ENCODE measurements at places on chromosomes 2 and 18.

- DNase-seq: no peak
Observed at GRCh38 chr2:40760071-40760666, 308.3 kb upstream of the SLC8A1 start.

DNA sequence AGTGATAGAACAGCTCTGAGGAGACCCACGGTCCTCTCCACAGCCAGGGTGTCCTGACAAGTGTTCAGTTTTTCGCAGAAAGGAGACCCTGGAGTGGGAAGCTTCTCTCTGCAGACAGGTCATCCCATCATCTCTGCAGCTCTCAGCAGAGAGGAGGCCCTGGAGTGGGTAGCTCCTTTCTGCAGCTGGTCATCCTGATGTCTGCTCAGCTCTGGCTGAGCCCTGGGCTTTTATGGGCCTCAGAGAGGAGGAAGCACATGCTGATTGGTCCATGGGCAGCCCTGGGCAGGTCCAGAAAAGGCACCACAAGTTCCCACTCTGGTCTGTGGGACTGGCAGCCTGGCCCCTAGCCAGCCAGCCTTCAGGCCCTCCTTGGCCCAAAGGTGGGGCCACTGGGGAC, 72.3 kb upstream of the ST3GAL5 start:
- DNase-seq: no peak

GRCh38 chr2:43388371-43388770, 162.0 kb upstream of the ZFP36L2 start:
- DNase-seq: no peak

- DNase-seq: no peak
Observed at GRCh38 chr2:119579424-119580295, 35.4 kb downstream of the CFAP221 start.

DNA sequence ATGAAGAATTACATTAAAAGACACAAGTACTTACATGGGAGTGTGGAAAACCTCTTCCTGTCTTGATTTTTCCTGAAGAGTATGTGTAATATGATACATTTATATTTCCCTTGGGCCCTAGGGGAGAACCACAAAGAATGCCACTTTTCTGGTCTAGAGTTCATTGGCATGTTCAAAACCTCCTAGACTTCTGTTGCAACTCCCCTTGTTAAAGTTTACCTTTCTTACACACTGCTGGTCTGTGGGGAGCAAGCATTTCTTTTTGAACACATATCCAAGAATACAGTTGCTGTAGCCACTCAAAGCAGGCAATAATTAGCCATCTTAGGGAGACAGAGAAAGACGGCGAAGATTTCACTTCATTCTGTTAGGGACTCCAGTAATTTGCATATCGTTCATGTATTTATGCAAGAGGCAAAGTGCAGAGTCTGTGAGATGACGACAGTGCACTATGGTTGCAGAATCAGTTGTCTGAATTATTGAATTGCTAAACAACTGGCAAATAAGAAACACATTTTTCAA, 103.5 kb downstream of the NOL4 start:
- DNase-seq: no peak

DNA sequence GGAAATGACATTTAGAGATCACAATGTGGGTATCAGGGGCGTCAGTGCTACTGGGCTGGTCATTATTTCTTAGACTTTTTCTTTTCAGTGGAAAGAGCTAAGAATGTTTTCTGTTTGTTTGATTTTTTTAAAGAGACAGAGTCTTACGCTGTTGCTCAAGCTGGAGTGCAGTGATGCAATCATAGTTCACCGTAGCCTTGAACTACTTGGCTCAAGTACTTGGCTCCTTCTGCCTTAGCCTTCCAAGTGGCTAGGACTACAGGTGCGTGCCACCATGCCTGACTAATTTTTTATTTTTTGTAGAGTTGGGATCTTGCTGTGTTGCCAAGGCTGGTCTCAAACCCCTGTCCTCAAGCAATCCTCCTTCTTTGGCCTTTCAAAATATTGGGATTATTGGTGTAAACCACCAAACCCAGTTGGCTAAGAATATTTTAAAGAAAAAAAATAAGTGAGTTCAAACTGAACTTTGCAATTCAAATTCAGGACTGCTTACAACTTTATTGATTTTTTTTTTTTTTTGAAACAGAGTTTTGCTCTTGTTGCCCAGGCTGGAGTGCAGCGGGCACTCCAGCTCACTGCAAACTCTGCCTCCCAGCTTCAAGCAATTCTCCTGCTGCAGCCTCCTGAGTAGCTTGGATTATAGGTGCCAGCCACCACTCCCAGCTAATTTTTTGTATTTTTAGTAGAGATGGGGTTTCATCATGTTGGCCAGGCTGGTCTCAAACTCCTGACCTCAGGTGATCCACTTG, 154.2 kb downstream of the MIB1 start:
- no peak for DNase-seq

- no peak for DNase-seq
Observed at GRCh38 chr2:170984079-170984478, 55.0 kb downstream of the GORASP2 start.

GRCh38 chr2:84160453-84160852, 298.6 kb downstream of the SUCLG1 start:
- DNase-seq: no peak

GRCh38 chr2:64854773-64855237, 134.4 kb upstream of the SLC1A4 start:
- DNase-seq: no peak

DNA sequence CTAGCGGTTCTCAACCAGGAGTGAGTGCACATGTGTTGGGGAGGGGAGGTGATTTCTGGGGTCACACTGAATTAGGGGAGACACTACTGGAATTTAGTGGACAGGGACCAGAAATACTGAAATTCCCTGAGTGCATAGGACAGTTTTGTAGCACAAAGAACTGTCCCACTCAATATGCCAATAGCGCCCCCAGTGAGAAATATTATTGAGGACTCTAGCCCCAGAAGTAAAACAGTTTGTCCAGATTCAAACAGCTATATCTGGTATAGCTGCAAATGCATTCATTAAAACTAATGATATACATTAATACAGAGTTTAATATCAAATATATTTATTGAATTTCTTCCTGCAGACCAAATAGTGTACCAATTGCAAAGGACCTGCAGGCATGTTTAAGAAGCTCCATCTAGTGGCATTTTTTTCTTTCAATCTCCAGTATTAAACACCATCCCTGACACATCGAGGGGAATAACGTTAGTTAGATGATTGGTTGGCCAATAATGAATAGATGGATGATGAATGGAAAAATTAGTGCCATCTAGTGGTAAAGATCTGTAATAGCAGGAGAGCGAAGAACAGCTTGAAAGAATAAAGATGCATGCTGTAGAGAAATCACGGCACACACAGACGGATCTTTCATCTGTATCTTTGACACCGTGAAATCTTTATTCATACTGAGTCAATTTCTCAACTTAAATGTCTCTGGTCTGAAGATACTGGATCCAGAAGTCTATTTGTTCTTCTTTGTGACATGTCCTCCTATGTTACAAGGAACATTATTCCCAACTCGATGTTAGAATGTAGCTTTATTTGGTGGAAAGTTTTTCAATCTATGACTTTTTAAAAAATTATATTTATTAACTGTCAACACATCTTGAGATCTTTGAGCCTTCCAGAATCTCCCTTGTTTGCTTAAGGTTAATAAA, 62.5 kb downstream of the DHRS9 start:
- DNase-seq: no peak

GRCh38 chr2:220499225-220499624, 871.8 kb downstream of the SLC4A3 start:
- no peak for DNase-seq

GRCh38 chr2:179909845-179910734, 48.7 kb upstream of the ZNF385B start:
- DNase-seq: no peak

DNA sequence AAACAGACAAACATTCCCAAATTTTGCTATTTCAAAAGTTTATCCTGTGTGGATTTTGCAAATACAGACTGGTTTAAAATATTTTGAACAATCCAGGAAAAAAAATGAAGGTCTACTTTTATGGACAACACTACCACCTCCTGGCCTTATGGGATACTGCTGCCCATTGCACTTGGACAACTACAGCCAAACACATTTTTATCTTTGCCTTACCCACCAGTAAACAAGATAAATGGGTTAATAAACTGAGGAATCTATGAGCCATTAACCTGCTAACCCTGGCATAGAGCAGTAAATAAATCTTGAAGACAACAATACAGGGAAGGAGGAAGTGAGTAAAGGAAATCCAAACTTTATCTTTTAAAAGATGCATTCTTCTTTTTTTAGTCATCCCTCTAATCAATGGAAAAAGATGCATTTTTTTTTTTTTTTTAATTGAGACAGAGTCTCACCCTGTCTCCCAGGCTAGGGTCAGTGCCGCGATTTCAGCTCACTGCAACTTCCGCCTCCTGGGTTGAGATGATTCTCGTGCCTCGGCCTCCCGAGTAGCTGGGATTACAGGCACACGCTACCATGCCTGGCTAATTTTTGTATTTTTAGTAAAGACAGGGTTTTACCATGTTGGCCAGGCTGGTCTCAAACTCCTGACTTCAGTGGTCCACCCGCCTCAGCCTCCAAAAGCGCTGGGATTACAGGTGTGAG, 2.1 kb upstream of the SPIRE1 start:
- DNase-seq: no peak

GRCh38 chr18:10526561-10526949, 728 bp downstream of the NAPG start:
- no peak for DNase-seq

DNA sequence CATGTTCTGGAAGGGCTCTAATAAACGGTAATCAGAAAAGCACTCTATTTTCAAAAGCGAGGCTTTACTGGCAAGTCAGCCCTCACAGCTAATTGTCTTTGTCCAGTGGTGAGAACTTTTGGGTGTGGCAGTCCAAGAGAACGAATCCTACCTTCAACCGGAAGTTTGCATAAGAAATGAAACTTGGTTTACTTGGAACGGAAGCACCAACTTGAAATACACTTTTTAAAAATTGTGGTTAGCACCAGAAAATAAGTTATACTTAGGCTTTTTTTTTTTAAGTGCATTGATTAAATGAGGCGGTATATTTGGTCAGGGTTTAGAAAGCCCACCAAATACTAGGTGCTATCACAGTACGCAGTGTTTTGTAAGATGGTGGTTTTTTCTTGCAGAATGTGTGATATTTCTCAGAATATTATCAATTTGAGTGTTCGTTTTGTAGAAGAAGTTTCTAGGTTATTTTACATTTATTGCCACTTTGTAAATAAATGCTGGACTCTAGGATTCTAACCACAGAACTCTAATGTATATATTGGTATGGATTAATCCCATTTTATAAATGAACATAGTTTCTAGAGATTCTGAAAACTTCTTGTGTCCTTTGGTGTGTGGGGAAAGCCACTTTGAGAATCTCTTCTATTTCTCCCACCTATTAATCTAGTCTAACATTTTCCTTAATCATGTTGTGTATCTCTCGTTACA, 1.2 kb downstream of the MYL12A start:
- DNase-seq: no peak

- no peak for DNase-seq
Observed at GRCh38 chr2:23270810-23271209, 114.2 kb upstream of the KLHL29 start.

DNA sequence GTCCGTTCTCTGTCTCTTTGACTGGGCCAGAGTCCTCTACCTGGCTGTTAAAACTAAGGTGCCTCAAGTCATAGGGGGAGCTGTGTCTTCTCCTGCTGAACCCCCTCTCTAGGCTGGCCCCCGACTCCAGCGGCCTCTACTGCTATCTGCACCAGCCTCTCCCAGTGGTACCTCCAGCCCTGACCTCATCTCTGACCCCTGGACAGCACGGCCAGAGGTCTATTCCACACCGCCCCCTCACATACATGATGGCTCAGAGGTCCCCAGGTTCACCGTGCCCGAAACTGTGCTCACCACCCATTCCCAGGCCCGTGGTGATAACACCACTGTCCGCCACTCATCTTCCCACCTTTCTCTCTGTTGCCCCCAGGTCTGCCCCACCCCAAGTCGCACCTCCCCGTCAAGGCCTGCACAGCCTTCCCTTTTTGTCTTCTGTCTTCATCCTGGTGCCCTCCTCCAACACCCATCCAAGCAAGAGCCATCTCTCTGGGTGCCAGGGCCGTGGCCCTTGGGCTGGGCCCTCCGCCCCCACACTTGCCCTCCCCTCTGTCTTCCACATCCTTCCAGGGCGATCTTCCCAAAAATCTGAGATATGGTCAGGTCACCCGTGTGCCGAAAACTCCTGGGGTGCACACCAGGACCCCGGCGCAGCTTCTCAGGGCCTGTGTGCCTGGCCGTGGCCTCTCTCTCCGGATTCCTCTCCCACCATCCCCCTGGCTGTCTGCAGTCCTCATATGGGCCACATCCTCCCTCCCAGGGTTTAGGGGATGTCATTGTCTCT, 134.4 kb upstream of the ID2 start:
- no peak for DNase-seq

DNA sequence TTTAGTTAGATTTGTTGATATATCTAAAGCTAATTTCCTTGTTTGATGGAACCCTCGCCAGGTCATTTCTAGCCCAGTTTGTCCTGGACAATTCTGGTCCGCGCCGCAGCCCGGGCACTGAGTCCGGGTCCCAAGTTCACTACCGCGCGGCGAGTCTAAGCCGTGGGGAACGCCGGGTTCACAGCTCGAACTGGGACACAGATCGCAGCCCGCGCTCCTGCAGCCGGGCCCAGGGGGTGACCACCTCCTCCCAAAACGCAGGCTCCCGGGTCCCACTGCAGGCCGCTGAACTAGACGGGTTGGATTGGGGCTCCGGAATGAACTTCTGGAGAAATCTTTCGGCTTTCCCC, 681 bp downstream of the ACADL start:
- no peak for DNase-seq

DNA sequence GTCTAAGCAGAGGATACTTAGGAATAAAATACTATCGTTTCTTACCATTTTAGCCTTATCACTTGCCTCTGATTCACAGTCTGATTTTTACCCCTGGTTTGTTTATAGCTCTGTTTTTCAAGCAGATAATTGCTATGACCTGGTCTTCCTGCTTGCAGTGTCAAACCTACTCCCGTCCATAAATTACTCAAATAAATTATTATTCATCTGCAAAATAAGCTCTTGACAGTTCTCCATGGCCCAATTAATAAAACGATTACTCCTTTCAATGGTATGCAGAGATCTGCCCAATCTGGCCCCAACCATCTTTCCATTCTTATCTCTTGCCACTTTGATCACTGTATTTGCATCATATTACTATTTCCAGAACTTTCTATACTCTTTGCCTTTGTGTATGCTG, 354.0 kb downstream of the CCDC85A start:
- DNase-seq: no peak

DNA sequence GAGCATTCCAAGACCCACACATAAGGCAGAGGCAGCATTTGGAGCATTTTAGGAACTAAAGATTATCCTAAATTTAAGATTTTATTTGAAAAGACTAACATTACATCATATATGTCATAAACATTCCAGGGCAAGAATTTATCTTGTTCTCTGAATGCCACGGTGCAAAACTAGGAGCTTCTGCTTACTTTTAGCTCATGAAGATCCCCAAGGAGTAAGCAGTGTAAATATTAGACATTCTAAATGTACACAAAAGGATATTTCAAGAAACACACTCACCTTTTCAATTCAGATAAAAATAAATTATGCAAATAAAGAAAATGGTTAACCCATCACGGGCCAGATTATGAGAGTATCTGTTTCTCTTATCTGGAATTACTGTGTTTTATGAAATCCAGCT, 101.7 kb upstream of the ETAA1 start:
- DNase-seq: no peak

- DNase-seq: no peak
Observed at GRCh38 chr18:50104421-50104820, 90.5 kb downstream of the MYO5B start.

GRCh38 chr18:45690975-45691815, 32.8 kb upstream of the SLC14A1 start:
- DNase-seq: peak; percentile 54

- DNase-seq: no peak
Observed at GRCh38 chr2:31297751-31298150, 63.8 kb downstream of the EHD3 start.

GRCh38 chr2:60317844-60318243, 235.6 kb downstream of the BCL11A start:
- no peak for DNase-seq

All from stimulated activated CD8-positive, alpha-beta memory T cell treated with anti-CD3 and anti-CD28 coated beads, Interleukin-15, amount 100 ng/mL, for 24 hours (primary cell).